ENCODE measurements at places on chromosomes 11 and 22. TPM values are rescaled to one million over a fixed set of nuclear protein-coding genes. Genes with fewer than 3 reads are reported as not detected.

The TIMP3 gene
- total RNA-seq, result 158 TPM

GRCh38 chr11:9802291-9802861, 138.5 kb downstream of the SWAP70 start:
- DNase-seq, result no peak

The TCN1 gene
- total RNA-seq, result not detected

The OR8D4 gene
- total RNA-seq, result not detected

DNA sequence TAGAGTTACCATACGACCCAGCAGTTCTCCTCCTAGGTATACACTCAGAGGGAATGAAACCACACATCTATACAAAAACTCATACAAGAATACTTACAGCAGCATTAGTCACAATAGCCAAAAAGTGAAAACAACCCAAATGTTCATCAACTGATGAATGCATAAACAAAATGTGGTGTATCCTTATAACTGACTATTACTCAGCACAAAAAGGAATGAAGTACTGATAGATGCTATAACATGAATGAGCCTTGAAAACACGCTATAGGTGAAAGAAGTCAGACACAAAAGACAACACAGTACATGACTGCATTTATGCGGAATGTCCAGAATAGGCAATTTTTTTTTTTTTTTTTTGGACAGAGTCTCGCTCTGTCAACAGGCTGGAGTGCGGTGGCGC, 23.1 kb downstream of the NCAPD3 start:
- DNase-seq, result no peak

The CCDC116 gene
- total RNA-seq, result 0.27 TPM

The NRIP3 gene
- total RNA-seq, result not detected

- DNase-seq, result no peak
Observed at GRCh38 chr11:31788085-31788484, 23.0 kb downstream of the PAX6 start.

The TRIM51 gene
- total RNA-seq, result not detected

DNA sequence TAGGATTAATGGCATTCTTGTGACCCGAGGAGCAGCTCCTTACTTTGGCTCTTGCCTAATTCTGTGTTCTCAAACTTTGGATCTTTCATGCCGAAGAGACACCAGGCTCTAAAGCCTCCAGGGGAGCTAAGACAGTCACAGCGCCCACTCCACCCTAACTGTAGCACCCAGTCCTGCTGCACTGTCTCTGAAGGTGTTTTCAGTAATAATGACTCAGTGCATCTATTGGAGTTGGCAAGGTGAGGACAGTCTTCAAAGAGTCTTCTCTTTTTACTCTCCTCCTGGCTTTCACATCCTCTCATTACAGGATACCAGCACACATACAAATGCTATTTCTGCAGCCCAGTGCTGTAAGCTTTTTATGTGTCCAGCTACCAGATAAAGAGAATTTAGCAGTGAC, 69.4 kb downstream of the PPFIBP2 start:
- no peak for DNase-seq

The C22orf31 gene
- total RNA-seq, result not detected

GRCh38 chr11:46038529-46038928, 82.7 kb downstream of the PHF21A start:
- DNase-seq, result no peak

DNA sequence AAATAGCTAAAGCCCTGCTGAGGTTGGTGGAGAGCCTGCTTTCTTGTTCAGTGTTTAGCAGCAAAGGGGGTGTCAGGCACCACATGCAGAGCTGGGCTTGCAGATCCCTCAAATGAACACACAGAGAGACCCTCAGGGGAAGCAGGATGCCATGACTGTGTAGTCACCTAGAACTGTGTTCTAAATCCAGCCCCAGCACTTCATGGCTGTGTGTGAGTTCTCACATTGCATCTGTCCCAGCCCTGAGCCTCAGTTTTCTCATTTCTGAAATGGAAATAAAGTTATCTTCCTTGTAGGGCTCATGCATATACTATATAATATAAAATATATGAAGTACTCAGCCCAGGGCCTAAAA, 47.1 kb downstream of the CWC15 start:
- DNase-seq, result no peak

The C22orf23 gene
- not detected for total RNA-seq

The IZUMO1R gene
- not detected for total RNA-seq

DNA sequence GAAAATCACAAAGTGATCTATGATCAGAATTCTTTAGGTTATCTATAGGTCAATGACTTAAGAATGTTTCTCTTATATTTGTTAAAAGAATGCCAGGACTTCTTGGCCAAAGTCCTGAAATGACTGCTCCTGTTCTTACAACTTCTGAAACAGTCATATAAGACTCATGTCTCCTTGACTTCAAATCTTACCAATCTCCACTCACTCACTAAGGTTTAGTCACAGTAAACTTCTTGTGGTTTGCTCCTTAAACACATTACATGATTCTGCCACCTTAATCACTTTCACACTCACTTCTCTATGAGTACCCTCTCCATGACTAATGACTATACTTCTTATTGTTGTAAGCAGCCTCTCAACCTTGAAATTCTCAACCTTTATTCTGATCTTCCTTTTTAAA, 648.7 kb upstream of the CCDC179 start:
- DNase-seq, result no peak

DNA sequence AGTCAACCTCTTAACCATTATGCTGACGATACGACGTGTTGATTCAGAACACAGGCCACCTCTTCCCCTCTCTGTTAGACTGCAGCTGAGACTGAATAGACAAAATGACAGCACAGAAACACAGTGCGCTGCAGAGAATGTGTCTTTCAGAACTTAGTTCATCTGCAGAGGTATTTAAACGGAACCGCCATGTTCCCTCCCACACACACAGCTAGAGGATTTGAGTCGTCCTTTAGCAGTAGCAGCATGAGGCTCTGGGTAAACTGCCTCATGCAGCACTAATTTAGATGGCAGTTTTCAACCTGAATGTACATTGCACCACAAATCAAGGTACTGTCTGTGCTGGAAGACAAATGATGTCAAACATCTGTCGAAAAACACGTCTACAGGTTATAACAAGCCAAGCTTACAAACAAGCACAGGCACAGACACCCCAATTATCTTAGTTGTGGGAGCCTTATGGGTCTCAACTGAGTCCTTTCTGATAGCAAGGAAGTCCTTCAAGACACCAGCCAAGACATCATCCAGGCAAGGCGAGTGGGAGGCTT, 76.6 kb upstream of the LRRC4C start:
- no peak for DNase-seq

DNA sequence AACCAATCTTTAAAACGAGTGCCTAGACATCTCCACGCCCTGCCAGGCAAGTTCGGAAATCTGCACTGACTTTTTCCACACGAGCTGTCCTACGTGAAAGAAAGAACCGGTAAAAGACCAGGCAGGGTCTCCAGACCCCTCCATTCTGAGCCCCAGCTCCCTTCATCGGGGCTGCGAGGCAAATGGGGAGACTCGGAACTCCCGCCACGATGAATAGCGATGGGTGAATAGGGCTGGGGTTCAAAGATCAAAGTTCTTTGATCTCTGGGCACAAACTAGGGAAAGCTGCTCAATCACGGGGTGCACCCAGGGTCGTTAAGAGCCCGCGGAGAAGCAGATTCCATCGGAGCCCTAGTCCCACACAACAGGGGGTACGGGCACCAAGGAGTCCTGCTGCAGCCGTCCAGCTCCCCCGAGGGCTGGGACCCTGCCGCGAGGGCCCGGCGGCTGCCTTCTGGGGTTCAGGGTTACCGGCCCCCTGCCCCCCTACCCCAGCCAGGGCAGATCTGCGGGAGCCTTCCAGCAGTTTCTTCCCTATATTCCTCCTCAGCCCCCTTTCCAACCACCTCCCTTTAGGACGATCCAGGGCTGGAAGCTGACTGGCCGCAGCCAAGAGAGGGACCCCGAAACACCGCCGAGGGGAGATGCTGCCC, 1.1 kb downstream of the LRP4 start:
- DNase-seq, result peak; percentile 14
